Left kidney (tissue), 8 donors: ENCODE measurements at places on chromosomes 13 and 19. TPM values are rescaled to one million over a fixed set of nuclear protein-coding genes. Genes with fewer than 3 reads are reported as not detected.

The CDC42EP5 gene
- polyA plus RNA-seq = 13.0 TPM

The APOC4 gene
- not detected for polyA plus RNA-seq

The CBLC gene
- 5.3 TPM for polyA plus RNA-seq

The CEACAM21 gene
- 1.7 TPM for polyA plus RNA-seq

The ZNF566 gene
- 19.4 TPM for polyA plus RNA-seq

The DCT gene
- 0.25 TPM for polyA plus RNA-seq

The STARD13 gene
- 21.3 TPM for polyA plus RNA-seq

The RINL gene
- 7.4 TPM for polyA plus RNA-seq

The LRP3 gene
- 16.3 TPM for polyA plus RNA-seq

The CBY2 gene
- polyA plus RNA-seq = 0.58 TPM

The NCCRP1 gene
- 1.6 TPM for polyA plus RNA-seq

The SHANK1 gene
- 4.8 TPM for polyA plus RNA-seq

The N4BP2L1 gene
- polyA plus RNA-seq = 29.9 TPM

The ZNF419 gene
- 26.3 TPM for polyA plus RNA-seq

The CYP4F11 gene
- polyA plus RNA-seq = 0.42 TPM

The EEF1AKMT1 gene
- polyA plus RNA-seq = 16.3 TPM

The CATSPERD gene
- polyA plus RNA-seq = not detected

The LYPD5 gene
- 0.33 TPM for polyA plus RNA-seq

The PROZ gene
- polyA plus RNA-seq = 2.3 TPM

The SIGLEC8 gene
- 0.07 TPM for polyA plus RNA-seq
